ENCODE measurements at places on chromosomes 1 and 21.
A peak's percentile ranks its signal among the peaks of the same experiment; 100 is the strongest.

DNA sequence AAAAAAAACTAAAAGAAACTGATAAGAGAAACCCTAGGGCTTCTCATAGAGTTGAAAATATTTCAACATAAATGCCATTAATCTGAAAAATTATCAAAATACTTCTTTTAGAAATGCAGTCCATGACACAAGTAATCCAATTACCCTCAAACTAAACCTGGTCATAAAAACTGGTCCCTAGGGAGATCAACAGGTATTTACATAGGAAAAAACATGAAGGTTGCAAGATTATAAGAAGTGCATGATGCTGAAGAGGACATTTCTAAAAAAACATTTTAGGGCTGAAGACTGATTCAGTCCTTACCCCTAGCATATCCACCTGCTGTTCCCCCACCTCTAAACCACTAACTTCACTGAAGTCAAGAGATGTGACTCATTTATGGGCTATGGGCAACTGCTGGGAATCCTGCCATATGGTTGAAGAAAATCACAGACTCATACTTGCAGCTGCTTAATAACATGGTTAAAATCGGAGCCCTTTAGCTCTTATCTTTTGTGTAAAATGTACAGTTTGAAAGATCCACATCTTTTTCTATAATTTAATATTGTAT lies 131.0 kb upstream of the RUNX1 start:
- H3K4me1 ChIP-seq = peaks cover 26% of the 10 kb centered on the region
- H3K36me3 ChIP-seq = peaks cover 2% of the 10 kb centered on the region
- H3K27me3 ChIP-seq = no peaks in the 10 kb centered on the region
- no peak overlapping the region for H3K27ac ChIP-seq

DNA sequence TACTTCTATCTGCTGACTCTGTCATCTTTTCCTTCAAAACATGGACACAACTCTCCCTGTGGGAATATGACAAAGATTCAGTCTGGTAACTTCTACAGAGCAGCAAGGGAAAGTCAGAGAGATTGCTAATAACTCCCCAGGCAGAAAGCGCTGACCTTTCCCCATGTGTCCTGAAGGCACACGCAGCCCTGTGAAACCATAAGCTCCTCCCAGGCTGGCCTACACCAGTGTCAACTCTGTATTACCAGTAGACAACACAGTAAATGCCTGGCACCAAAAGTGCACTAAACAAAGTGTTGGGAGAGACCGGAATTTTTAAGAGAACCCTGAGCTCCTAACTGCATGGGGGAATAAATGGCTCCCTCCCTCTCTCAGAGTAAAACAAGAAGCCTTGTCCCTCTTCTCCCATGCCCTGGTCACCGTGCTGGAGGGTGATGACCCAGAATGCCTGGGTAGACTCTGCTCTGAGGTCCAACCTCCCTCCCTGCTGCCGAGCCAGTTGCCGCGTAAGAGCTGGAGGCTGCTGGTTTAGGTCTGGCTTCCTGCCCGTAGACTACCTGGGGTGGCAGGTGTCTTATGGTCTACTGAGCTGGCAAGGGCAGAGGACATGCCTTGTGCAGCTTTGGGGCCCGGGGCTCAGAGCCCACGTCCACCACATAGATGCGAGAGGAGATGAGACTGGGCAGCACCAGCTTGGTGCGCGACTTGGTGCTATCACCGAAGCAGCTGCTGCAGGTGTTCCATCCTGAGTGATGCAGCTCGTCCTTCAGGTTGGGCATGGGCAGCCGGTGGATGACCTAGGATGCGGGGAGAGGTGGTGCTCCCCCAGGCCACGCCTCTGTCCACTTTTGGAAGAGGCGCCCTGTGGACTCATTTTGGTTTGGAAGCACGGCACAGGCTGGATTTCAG lies 3.9 kb downstream of the SELENBP1 start:
- no peak overlapping the region for H3K27ac ChIP-seq
- no peaks in the 10 kb centered on the region for H3K27me3 ChIP-seq
- DNase-seq = no peak
- no peaks in the 10 kb centered on the region for H3K36me3 ChIP-seq
- no peak overlapping the region for H3K4me3 ChIP-seq
- no peaks in the 10 kb centered on the region for H3K4me1 ChIP-seq

DNA sequence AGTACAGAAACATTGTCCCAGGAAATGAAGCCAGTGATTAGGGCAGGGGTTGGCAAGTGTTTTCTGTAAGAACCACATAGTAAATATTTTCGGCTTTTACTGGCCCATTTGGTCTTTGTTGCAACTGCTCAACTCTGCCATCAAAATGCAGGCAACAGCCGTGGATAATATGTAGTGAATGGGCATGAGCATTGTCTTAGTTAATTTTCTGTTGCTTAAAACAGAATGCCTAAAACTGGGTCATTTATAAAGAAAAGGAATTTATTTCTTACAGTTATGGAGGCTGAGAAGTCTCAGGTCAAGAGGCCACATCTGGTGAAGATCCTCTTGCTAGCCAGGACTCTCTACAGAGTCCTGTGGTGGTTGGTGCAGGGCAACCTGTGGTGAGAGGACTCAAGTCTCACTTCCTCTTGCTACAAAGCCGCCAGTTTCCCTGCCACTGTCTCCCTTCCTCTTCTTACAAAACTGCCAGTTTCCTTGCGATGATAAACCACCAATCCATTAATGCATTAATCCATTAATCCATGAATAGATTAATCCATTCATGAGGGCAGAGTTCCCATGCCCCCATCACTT lies 166.4 kb downstream of the PSMG1 start:
- no peaks in the 10 kb centered on the region for H3K4me1 ChIP-seq
- H3K36me3 ChIP-seq = no peaks in the 10 kb centered on the region
- DNase-seq = no peak
- no peak overlapping the region for H3K27ac ChIP-seq
- H3K27me3 ChIP-seq = peaks cover 3% of the 10 kb centered on the region

GRCh38 chr1:26785611-26786436 lies 1.9 kb upstream of the PIGV start:
- H3K36me3 ChIP-seq = peaks cover 21% of the 10 kb centered on the region
- H3K4me1 ChIP-seq = peaks cover 53% of the 10 kb centered on the region
- no peaks in the 10 kb centered on the region for H3K27me3 ChIP-seq
- peak overlapping the region; percentile 82 for H3K4me3 ChIP-seq

GRCh38 chr1:147892731-147893214 lies 9.8 kb upstream of the GJA8 start:
- DNase-seq = peak; percentile 51
- no peak overlapping the region for H3K27ac ChIP-seq
- H3K4me3 ChIP-seq = no peak overlapping the region
- H3K27me3 ChIP-seq = no peaks in the 10 kb centered on the region

- no peaks in the 10 kb centered on the region for H3K4me1 ChIP-seq
- H3K27ac ChIP-seq = no peak overlapping the region
- DNase-seq = no peak
- peaks cover 9% of the 10 kb centered on the region for H3K27me3 ChIP-seq
Observed at GRCh38 chr1:14511796-14512585, 86.5 kb upstream of the KAZN start.

DNA sequence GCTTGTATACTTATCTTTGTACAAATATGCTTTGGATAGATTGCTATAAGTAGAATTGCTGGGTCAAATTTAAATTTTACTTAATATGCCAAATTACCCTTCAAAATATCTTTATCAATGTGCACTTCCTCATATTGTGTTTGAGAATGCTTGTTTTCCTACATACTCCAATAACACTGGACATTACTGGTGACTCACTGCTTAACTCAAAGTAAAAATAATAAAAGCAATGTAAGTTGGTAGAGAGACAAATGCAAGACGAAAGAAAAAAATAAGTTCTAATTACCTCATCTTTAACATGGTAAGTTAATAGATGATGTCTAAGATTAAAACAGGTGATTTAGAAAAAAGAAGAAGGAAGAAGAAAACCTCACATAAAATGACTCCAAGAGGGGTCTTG lies 7.9 kb upstream of the SH3GLB1 start:
- H3K27me3 ChIP-seq = peaks cover 6% of the 10 kb centered on the region
- no peak for DNase-seq
- no peak overlapping the region for H3K27ac ChIP-seq
- H3K4me1 ChIP-seq = no peaks in the 10 kb centered on the region
- H3K36me3 ChIP-seq = no peaks in the 10 kb centered on the region

GRCh38 chr1:86064899-86065298 lies 91.7 kb downstream of the COL24A1 start:
- no peak overlapping the region for H3K4me3 ChIP-seq
- no peak overlapping the region for H3K27ac ChIP-seq
- no peak for DNase-seq
- H3K27me3 ChIP-seq = no peaks in the 10 kb centered on the region
- no peaks in the 10 kb centered on the region for H3K36me3 ChIP-seq

GRCh38 chr1:9589144-9589718 lies 520 bp downstream of the TMEM201 start:
- peaks cover 6% of the 10 kb centered on the region for H3K36me3 ChIP-seq
- H3K4me1 ChIP-seq = peaks cover 27% of the 10 kb centered on the region
- DNase-seq = peak; percentile 66
- H3K27ac ChIP-seq = peak overlapping the region; percentile 67
- no peaks in the 10 kb centered on the region for H3K27me3 ChIP-seq

DNA sequence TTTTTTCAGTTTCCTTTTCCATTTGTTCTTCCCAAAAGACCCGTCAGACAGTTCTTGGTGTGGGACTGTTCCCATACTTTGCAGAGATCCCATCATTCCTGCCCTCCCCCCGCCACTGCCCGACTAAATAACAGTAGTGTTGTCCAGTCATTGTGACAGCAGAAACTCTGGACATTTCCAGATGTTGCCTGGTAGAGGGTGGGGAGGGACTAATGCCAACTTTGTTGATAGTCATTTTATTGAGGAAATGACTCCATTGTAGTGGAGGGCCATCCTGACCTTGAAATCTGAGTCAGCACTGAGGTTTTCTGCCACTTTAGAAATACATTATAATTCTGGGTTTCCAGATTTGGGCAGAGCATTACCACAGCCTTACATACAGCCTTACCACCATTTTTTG lies 85.4 kb downstream of the CEP350 start:
- H3K36me3 ChIP-seq = peaks cover 41% of the 10 kb centered on the region
- H3K4me1 ChIP-seq = no peaks in the 10 kb centered on the region
- no peaks in the 10 kb centered on the region for H3K27me3 ChIP-seq

DNA sequence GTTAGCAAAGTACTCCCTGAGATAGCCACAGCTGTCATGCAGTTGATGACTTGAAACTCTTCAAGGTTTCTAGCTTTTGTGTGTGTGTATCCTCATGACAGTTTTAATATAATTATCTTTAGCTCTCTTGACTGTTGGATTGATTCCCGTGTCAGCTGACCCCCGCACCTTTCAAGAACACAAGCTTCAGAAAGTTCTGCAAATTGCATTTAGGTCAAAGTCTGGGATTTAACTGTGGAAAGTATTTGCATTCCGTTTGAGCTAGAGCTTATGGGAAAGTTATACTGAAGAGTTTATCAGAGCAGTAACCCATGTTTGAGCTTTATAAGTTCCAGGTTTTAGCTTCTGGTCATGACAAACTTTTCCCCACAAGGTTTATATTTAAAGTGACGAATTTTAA lies 380.1 kb upstream of the CHRM3 start:
- H3K4me1 ChIP-seq = no peaks in the 10 kb centered on the region
- no peak overlapping the region for H3K4me3 ChIP-seq
- no peaks in the 10 kb centered on the region for H3K36me3 ChIP-seq
- DNase-seq = no peak
- H3K27me3 ChIP-seq = no peaks in the 10 kb centered on the region

- H3K27me3 ChIP-seq = peaks cover 23% of the 10 kb centered on the region
- no peak for DNase-seq
- H3K36me3 ChIP-seq = no peaks in the 10 kb centered on the region
Observed at GRCh38 chr1:7395251-7395650, 375.8 kb upstream of the VAMP3 start.

DNA sequence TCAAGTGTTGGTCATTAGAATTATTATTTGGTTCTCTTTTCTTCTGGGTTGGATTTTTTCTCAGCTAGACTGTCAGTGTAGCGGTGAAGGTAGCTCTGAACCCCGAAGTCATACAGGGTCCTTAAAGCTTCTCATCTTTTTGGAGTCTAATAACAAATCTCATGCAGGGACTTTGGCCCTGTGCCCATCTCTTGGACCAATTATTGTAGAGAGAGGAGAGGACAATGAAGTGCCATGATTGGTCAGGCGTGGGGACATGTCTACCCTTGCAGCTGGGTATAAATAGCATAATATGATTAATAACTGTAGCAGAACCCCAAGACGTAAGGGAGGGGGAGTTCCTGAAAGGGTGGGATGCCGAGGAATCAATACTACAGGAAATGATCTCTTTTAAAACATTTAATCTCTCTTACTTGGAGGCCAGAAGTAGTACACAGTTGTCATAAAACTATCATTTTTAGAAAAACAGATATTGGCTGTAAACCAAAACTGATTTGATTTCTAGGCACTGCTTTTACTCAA lies 8.8 kb downstream of the MAGI3 start:
- H3K27me3 ChIP-seq = peaks cover 2% of the 10 kb centered on the region
- no peak overlapping the region for H3K27ac ChIP-seq
- DNase-seq = no peak
- H3K4me1 ChIP-seq = peaks cover 8% of the 10 kb centered on the region

DNA sequence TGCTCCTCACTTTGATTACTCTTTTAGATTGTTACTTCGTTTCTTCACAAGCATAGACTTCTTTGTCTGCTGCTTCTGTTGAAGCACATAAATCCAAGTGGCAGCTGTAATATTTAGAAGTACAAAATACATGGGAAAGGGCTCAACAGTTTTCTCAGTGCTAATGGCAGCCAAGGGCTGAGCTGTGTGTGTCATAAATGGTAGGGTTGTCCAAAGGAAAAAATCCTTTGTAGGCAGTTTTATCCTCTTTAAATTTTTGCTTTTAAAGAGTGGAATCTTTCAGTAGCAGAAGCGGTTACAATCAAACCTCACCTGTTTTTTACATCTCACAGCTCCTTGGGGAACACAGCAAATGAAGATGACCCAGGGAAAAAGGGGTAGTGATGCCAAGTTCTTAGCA lies 650.8 kb downstream of the PLPP3 start:
- H3K27me3 ChIP-seq = peaks cover 12% of the 10 kb centered on the region
- no peak for DNase-seq
- H3K36me3 ChIP-seq = no peaks in the 10 kb centered on the region

GRCh38 chr1:61368876-61369275 lies 286.5 kb downstream of the NFIA start:
- H3K27me3 ChIP-seq = no peaks in the 10 kb centered on the region
- no peak overlapping the region for H3K4me3 ChIP-seq
- no peaks in the 10 kb centered on the region for H3K4me1 ChIP-seq
- H3K36me3 ChIP-seq = peaks cover 3% of the 10 kb centered on the region
- no peak for DNase-seq

DNA sequence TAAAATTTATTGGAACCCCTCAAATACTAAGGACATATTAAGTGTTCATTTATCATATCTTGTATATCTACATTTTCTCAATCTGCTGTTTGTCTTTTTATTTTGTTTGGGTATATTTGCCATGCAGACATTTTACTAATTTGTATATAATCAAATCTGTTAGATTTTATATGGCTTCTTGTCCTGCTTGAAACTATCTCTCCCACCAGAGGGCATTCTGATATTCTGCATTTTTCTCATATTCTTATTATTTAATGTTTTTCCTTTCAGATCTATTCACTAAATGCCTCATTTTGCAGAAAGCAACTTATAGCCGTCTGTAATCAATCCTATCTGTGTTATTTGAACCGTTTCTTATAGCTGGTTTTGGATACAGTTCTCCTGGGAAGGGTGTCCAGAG lies 745.5 kb downstream of the LRRIQ3 start:
- H3K36me3 ChIP-seq = no peaks in the 10 kb centered on the region
- no peak overlapping the region for H3K4me3 ChIP-seq
- H3K4me1 ChIP-seq = no peaks in the 10 kb centered on the region
- DNase-seq = no peak

GRCh38 chr1:166174108-166174507 lies 7.3 kb upstream of the FAM78B start:
- H3K27me3 ChIP-seq = peaks cover 12% of the 10 kb centered on the region
- H3K4me1 ChIP-seq = peaks cover 18% of the 10 kb centered on the region
- no peak for DNase-seq
- no peak overlapping the region for H3K4me3 ChIP-seq

GRCh38 chr1:1048765-1049164 lies 25.3 kb downstream of the RNF223 start:
- H3K4me1 ChIP-seq = no peaks in the 10 kb centered on the region
- no peak for DNase-seq
- H3K36me3 ChIP-seq = peaks cover 2% of the 10 kb centered on the region
- H3K4me3 ChIP-seq = no peak overlapping the region

Data from activated CD4-positive, alpha-beta T cell treated with anti-CD3 and anti-CD28 coated beads for 36 hours (primary cell).